ENCODE measurements at places on chromosomes 6 and 20.

DNA sequence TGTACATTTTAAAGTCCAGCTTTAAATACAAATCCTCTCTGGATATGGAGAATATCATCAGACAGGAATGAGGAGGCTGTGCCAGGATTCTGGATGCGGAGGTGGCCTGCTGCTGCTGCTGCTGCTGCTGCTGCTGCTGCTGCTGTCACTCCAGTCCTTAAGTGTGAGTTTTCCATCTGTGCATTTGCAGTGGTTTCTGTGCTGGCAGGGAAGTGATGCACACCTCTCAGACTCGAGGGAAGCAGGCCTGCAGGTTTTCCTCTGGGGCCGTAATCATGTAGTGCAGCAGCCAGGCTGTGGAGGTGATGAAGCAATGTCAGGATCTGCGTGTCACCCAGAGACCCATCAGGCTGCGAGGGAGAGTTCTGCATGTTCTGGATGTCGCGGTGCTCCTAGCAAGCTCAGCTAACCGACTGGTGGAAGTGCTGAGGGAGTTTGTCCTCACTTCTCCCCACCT is 32.0 kb downstream of the CFAP61 start:
- DNase-seq = no peak

GRCh38 chr20:35718972-35719635 is 19.9 kb downstream of the ROMO1 start:
- no peak for DNase-seq

- no peak for DNase-seq
These were observed 70.8 kb downstream of the CHMP4B start for GRCh38 chr20:33881989-33882388.

- DNase-seq = no peak
These were observed 2.9 kb downstream of the FKBP1A start for GRCh38 chr20:1389703-1390580.

DNA sequence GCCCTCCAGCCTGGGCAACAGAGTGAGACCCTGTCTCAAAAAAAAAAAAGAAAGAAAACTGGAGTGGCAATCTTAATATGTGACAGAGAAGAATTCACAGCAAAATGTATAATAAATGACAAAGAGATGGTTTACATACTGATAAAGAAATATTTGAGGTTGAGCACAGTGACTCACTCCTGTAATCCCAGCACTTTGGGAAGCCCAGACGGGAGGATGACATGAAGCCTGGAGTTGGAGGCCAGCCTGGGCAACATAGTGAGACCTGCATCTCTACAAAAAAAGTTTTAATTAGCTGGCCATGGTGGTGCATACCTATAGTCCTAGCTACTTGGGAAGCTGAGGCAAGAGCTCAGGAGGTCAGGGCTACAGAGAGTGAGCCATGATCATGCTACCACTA is 12.4 kb upstream of the DEFB118 start:
- no peak for DNase-seq
